ENCODE measurements at places on chromosomes 3 and 15.

GRCh38 chr3:162492446-162493081 is 996.0 kb downstream of the OTOL1 start:
- DNase-seq: no peak

DNA sequence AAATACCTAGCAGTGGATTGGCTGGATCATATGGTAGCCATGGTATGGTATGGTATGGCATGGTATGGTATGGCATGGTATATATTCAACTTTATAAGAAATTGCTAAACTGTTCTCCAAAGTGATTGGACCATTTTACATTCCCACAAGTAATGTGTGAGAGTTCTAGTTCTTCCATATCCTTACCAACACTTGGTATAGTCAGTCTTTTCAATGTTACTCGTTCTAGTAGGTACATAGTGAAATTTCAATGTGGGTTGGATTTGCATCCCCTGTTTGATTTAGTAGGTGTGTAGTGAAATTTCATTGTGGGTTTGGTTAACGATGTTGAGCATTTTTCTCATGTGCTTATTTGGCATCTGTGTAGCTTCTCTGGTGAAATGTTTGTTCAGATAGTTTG is 154.3 kb downstream of the ITPR1 start:
- no peak for DNase-seq

- no peak for DNase-seq
These were observed 77.3 kb downstream of the HMG20A start for GRCh38 chr15:77497942-77498361.

- DNase-seq: no peak
These were observed 430.2 kb downstream of the LPP start for GRCh38 chr3:188584162-188584529.

- DNase-seq: no peak
These were observed 912.7 kb downstream of the TUSC7 start for GRCh38 chr3:117622171-117622841.

DNA sequence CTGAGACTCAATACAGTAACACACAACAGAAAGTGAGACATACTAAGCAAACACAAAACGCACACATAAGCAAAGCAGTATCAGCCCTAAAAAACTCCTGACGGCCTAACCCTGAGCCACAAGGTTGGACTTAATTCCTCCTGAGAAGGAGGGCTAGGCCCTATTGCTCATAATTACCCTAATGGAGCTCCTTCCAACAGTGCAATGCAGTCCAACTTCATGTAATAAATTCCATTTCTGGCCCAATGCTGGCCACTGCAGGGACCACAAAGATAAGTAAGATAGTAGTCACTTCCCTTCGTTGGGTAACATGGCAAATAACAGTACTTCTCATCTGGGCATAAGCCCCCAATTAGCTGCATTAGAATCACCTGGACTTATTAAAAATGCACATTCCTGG is 4.2 kb downstream of the VPS39 start:
- no peak for DNase-seq

- DNase-seq: no peak
These were observed 21.8 kb upstream of the KLF13 start for GRCh38 chr15:31304751-31305365.

DNA sequence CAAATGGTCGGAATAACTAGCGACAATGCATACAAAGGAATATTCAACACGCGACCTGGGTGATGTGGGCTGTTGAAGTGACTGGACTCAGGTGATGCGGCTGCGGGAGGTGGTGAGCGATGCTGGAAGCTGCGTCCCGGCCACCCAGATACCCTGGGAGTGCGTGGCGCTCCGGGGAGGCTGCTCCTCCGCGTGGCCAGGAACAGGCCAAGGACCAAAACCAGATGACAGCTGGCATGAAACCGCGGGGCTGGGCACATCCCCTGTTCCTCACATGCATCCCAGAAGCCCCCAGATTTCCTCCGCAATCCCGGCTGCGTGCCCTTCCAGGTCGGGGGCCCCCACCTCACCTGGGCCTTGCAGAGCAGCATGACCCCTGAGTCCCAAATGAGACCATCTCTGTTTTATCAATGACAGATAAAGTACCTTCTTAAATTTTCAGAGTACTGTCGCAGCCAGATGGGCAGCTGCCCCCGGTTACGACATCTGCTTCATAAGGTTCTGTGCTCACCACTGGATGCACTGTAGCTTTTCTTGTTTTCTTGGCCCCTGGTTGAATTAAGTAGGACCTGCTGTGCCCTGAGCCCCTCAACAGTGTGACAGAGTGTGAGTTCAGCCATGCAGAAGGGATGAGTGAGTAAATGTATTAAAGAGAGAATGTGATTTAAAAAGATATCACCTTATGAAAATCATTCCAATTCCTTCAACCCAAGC is 278.2 kb downstream of the GABRG3 start:
- DNase-seq: no peak

DNA sequence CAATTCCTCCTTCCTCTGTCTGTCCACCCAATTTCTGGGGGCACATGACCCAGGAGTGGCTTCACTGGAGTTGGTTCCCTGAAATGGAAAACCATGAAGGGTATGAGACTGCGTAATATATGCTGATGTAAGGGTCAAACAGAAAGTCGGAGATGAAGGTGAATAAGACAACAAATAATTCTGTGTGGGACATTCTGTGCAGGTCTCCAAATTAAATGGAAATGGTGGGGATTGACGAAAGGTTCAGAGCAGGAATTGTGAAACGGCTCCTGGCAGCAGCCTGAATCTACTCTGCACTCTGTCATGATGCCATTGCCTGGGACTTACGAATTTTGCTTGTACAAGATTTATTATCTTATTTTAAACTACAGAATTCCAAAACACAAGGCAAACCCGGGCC is 174.8 kb upstream of the RORA start:
- DNase-seq: no peak

DNA sequence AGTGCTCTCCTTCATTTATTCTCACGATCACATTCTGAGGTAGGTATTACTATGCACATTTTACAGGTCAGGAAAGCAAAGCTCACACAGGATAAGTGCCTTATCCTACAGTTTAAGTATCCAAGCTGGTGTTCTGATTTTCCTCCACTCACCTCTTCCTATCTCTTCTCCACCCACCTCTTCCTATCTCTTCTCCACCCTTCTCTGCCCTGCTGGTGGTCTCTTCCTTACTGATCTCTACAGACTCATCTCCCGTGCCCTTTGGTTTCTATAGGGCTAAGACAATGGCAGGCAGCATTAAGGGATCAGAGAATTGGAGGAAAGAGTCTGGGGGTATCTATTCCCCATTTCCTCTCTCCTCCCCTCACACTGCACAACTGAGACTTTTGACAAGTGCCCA is 319.1 kb downstream of the FHIT start:
- DNase-seq: no peak

DNA sequence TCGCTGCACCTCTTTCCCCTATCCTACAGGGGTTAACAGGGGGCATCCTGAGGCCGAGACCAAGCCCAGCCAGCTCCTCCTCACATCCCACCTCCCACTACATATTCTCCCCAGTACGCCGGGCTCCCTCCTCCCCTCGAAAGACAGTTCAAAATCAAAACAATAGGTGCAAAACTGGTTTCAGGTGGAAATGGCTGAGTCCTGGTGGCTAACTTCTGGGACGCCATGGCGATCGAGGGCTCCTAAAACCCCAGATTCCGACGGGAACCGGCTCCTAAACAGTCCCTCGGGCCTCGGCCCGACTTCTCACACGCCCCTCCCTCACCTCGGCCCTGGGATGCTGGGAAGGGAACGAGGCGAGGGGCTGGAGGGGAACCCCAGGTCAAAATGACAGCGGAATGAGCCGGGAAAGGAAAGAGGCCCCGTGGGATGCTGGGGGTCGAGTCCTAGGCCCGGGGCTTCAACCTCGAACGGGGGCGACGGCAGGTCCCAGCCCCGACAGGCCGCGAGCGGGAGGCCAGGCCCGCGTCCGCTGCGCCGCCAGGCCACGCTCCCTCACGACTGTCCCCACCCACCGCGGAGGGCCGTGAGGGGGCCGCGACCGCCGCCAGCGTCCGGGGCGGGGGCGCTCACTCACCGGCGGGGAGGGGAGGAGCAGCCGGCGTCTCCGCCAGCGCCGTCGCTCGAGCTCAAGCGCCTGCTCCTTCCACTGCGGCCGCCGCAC is 492 bp downstream of the TMCC1 start:
- peak; percentile 45 for DNase-seq

DNA sequence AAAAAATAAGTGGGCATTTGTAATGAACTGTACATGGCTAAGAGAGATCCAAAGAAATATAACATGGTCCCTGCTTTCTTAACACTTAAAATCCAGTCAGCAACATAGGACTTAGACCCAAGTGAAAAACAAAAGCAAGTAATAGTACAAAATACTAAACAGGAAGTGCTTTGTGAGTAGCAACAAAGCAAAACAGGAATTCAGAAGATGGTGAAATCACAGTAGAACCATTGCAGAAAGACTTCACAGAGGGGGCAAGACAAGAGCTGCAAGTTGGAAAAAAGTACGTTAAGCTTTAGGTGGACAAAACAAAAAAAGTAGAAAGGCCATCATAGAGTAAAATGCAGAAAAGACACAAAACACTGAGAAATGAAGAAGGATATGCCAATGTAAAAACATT is 116.0 kb downstream of the TBC1D5 start:
- DNase-seq: no peak

GRCh38 chr3:133663569-133664313 is 2.0 kb upstream of the TOPBP1 start:
- no peak for DNase-seq

- DNase-seq: no peak
These were observed at the start of gene SPSB4 for GRCh38 chr3:141050576-141051442. Gene SPSB4, plus strand, starts transcription at chr3:141051347. Its CDS starts 14,758 bp downstream, at chr3:141066105.

DNA sequence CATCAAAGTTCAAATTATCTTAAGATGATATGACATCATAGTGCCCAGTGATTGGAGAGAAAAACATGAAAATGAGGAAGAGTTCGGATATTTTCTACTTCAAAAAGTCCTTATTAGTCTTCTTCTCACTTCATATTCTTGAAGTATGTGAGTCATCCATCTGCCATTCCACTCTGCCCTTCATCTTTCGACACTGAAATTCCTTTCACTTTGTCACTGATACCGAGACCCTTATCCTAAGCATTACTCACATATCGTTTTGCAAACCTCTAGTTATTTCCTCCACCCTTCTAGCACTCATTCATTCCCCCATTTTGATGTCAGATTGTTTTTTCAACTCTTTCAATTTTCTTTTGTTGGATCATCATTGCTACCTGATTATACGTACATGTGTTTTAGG is 4.0 kb downstream of the OR5H14 start:
- no peak for DNase-seq

- no peak for DNase-seq
These were observed at the start of gene SOX2 for GRCh38 chr3:181711325-181712135. Gene SOX2, plus strand, starts transcription at chr3:181711925. Its CDS starts 436 bp downstream, at chr3:181712361.

DNA sequence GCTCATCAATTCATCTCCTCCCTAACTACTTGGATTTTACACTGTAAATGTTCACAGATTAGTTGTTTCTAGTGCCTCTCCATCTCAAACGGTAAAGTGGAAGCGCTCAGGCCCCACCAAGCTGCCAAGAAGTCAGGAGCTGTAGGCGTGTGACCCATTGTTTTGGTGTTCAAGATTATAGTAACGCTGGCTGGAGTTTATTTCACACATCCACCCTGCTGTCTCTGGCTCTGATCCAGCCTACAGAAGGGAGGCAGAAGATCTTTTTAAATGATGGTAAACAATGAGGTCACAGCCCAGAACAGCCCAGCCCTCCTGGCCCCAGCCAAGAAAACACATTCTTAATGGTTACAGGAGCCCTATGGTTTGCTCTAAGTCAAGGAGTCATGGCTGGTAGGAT is 25.7 kb upstream of the GALNT15 start:
- no peak for DNase-seq

DNA sequence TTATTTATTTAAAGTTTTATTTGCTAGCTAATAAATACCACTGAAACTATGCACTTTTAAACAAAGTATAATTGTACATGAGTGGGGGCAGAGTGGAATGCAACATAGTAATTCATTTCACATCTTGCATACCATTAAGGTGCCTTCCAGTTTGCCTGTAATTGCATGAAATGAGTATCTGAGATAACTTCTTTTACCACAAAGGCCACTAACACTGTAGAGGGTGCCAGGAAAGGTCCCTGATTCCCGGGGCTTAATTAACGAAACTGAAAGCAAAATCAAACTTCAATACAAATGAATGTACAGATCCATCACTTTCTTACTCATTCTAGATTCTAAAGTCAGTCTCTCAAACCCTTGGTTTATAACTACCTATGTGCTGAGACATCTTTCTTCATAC is 2.1 kb downstream of the CD47 start:
- no peak for DNase-seq

DNA sequence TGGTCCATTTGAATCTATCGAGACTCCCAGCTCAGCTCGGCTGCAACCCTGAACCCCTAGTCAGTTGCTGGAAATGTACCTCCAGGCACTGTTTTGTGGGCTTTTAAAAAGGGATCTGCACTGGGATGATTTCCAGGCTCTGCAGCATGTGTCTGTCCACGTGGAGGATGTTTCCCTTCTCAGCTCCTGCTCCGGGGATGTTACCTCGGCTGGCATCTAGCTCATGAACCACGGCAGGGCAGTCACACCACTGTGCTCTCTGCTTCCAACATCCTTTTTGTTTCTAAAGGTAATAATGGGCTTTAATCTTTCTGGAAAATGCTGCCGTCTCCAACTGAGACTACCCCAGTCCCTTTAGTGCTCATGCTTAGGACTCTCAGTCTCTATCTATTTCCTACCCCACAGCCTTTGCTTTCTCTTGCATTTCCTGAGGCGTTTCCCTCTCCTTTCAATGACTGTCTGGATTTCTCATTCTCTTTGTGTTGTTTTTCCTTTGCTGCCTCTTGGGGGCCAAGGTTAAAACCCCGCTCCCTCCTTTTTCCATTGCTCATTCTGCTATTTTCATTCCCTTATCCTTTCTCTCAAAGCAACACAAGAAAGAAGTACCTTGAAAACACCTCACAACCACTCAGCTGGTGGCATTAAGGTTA is 42.9 kb upstream of the AKAP13 start:
- DNase-seq: no peak

DNA sequence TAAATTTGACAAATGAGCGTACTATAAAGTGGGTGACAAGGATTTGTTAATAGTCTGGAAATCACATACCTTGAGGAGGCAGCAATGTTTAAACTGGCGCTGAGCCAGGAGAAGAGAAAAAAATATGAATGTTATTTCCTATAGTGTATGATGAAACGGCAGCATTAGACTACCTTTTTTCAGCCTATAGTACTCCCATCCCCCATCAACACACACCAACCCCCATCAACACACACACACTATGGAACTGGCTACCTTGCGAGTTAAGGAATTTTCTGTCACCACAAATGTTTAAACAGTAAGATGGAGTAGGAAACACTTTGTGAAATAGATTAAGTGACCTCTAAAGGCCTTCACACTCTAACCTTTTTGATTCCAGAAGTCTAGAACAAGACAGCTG is 46.8 kb upstream of the ZCWPW2 start:
- DNase-seq: no peak

- no peak for DNase-seq
These were observed 156.1 kb upstream of the FOXB1 start for GRCh38 chr15:59847968-59848367.

GRCh38 chr3:43043071-43043766 is 62.7 kb downstream of the POMGNT2 start:
- DNase-seq: no peak

- no peak for DNase-seq
These were observed 810 bp downstream of the PTPRG start for GRCh38 chr3:61562042-61562720.

Data from stimulated activated CD8-positive, alpha-beta memory T cell treated with anti-CD3 and anti-CD28 coated beads, Interleukin-2, amount 100 ng/mL, for 1 hour (primary cell).